Ammon's horn (tissue), 1 donor: ENCODE measurements at places on chromosomes 1 and 21.

DNA sequence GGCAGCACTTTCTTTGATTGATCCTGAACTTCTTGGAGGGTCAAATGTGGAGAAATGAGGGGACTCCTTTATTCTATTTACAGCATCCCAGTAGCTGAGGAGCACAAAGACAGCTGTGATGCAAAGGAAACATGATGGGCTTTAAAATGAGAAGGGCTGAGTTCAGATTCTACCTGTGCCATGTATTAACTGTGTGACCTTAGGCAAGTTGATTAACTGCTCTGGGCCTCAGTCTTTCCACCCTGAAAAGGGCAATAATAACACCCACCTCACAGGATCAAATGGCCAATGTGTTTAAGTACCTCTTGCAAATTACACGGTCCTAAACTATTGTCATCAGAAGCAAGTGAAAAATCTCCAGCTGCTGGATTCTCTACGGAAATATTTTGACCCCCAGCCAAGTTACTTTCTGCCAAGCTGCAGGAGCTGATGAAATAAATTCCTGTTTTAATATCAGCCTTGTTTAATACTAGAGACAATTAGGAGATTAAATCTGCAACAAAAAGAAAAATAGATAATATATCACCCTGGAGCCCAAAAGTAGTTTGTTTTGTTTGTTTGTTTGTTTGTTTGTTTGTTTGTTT is 15.7 kb downstream of the TMEM81 start:
- DNase-seq = no peak

GRCh38 chr1:32142446-32143301 is 34.8 kb downstream of the KPNA6 start:
- DNase-seq = peak; percentile 40

DNA sequence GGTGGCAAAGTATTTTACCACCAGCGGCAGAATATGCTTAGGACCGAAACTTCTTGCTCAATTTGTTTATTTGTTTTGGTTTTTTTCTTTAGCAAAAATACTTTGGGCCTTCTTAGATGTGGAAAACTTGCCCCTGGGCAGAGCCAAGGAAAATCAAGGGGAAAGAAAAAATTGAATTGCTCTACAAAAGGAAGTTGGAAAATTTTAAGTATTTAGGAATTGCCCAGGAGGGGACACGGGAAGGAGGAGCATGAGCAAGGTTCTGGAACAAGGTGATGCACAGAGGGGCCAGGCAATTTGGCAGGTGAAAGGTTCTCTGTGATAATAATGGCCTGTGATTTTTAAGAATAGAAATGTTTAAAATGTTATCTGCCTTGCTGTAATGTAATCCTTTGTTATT is 28.6 kb downstream of the SGIP1 start:
- DNase-seq = no peak

DNA sequence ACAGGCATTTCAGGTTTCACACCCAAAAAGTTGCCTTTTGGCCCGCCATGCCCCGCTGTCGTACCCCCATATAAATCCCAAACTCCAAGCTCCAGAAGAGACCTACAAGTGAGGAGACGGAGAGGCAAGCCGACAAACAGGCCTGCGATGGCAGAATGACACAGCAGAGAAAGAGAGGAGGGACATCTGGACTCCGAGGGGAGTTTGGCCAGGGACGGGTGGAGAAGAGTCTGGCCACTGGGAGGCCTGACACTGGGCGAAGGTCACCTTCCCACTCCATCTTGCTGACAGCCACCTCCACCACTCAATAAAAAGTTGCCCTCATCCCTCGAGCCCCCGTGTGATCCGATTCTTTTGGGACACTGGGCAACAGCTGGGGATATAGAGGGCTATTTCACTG is 1.9 kb upstream of the CFH start:
- DNase-seq = no peak

DNA sequence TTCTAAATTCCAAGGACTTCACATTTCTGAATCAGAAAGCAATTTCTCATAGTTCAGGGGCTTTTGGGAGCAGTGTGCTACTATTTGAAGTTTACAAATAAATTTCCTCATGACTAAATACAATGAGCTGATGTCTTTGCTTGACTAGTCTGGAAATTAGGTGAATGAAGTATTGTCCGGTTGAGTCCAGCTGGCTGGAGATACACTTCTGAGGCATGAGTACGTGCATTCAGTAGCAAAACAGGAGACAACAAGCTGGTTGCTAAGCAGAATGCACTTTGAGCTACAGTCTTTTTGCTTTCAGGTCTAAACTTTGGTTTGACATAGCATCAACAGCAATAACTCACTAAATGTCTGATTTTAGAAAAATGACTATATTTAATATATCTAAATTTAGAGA is 27.1 kb downstream of the ZNHIT6 start:
- peak; percentile 69 for DNase-seq

- DNase-seq = no peak
These were observed 52.2 kb downstream of the KCND3 start for GRCh38 chr1:111937147-111937725.

DNA sequence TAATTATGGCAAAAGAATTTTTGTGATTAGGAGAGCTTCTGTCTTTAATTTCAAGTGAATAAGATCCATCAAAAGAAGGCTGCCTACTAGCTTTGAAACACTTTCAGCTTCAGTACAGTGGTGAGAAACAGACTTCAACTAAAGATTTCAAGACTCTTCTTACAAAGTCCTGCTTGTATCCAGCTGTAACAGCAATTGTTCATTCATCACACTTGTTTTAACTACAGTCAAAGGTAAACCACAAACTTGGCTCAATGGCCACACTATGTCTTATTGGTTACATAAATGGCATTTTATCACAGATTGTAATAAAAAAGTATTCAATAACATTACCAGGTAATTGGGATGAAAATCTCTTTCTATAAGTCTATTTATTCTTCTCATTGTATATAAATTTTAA is 59.2 kb downstream of the WARS2 start:
- no peak for DNase-seq

- DNase-seq = no peak
These were observed 10.2 kb upstream of the RCAN1 start for GRCh38 chr21:34625030-34625593.

GRCh38 chr1:101022294-101022693 is 3.3 kb downstream of the DPH5 start:
- no peak for DNase-seq

DNA sequence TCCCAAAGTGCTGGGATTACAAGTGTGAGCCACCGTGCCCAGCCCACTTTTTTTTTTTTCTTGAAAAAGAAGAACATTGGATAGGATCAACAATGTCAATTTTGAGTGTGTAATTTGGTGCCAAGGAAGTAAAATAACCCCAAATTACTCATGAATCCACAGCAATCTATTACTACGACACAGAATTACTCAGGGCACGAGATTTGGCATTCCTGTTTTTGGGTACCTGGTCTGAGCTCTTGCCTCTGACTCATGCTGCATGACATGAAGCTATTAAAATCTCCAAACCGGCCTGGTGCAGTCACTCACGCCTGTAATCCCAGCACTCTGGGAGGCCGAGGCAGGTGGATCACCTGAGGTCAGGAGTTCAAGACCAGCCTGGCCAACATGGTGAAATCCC is 10.4 kb downstream of the RNF19B start:
- DNase-seq = no peak
